ENCODE measurements at places on chromosomes 7 and 10.

- DNase-seq, result no peak
Observed at GRCh38 chr7:151448261-151449252, 8.6 kb upstream of the CRYGN start.

DNA sequence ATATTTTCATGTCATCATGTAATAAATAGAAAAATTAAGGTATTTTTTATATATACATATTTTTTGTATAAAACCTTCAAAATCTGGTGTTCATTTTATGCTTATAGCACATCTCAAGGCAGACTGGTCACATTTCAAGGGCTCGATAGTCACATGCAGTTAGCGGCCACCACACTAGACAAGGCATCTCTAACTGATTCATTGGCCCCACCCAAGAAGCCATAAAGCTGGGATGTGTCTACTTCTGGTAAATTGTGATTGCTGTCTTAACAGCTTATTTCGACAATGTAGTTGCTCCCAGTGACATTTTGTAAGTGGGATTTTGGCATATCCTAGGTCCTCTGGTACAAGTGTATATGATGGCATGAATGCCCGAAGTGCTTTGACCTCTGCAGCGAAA lies 168.7 kb downstream of the FRMD4A start:
- DNase-seq, result no peak

DNA sequence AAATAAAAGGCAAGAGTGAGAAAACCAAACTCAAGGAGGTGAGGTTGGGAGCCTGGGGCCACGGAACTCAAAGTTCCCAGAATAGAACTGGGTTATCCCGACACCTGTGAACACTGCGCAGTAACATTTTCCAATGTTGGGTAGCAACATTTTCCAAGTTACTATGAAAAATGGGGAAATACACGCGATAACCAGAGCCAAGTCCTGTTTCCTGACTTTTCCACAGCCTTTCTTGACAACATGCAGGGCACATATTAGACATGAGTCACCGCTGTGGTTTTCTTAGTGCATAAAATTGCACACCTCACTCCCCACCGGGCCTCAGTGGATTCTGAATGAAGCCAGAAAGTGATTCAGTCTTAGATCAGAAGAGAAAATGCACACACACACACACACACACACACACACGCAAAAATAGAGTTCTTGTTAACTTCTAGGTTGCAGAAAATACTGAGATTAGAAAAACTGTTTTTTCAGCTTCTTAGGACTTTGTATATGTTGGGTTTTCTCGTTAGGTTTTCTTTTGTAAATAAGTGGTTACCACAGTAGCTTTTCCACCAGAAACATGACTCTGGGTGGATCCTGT lies 70.0 kb downstream of the CAMK1D start:
- no peak for DNase-seq

- DNase-seq, result no peak
Observed at GRCh38 chr7:73682745-73683055, 553 bp downstream of the DNAJC30 start.

DNA sequence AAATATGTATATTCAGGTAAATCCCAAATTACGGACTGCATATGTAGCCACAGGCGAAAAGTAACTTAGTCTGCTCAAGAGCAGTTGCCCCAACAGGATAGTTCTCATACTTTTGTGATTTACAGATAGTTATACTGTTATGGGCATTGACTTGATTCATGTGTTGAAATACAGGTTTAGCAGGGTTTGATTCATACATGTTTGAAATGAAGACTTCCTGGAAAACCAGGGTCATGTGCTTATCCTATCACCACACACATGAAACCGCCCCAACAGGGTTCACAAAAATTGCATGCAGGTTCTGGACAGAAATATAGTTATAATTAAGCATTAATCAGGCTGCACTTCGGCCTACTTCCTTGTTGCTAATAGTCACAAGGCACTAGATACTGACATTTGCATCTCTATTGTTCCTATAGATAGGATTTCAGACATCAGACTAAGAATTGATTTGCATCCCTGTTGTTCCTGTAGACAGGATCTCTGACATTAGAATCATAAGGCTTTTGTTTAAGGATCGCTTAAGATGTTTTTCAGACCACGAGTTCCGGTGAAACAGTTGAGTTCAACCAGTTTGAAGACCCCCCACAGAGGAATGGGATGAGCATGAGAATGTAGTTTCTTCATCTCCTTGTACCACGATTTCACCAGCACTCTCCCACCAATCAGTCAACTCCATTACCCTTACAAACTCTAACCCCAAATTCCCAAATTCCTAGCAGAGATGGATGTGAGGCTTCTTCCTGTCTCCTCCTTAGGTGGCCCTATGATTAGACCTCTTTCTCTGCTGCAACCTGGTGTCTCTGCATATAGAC lies 2.0 kb upstream of the ZNF398 start:
- DNase-seq, result no peak

Measured in esophagus squamous epithelium (tissue), 5 donors.